Chondrocyte (in vitro differentiated cells): ENCODE measurements at places on chromosomes 7 and 10. TPM values are rescaled to one million over a fixed set of nuclear protein-coding genes. Genes with fewer than 3 reads are reported as not detected.

INHBA gene
- 581 to 610 TPM (median 601 TPM) in 3 replicates for total RNA-seq

PSMG3 gene
- 29.9 to 31.9 TPM (median 31.7 TPM) in 3 replicates for total RNA-seq

BUD23 gene
- total RNA-seq = 39.2 to 43.4 TPM (median 42.6 TPM) in 3 replicates

MYOF gene
- 291 to 526 TPM (median 524 TPM) in 3 replicates for total RNA-seq

DNA sequence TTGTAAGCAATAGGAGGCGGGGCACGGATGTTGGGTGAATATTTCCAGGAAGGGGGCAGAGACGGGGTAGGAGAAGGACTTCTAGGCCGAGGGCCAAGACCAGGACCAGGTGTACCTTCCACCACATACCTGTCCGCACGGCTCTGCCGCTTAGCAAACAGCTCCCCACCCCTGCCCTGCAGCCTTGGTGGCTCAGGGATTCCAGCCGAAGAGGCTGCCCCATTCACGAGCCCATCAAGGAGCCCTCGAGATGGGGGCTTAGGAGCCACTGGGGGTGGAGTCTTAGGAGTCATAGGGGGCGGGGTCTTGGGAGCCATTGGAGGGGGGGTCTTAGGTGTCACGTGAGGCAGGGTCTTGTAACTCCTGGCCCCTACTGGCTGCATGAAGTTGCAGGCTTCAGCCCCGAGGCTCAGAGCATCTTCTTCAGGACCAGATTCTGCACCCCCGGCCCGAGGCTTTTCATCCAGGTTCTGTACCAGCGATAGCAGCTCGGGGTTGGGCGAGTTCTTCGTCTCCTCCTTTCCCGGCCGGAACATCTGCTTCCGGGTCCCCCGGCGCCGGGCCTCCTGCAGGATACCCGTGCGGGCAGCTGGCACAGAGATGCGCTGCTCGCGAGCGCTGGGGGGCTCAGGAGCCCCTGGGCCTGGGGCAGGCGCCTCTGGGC lies 6.1 kb upstream of the MYOZ1 start:
- no peak overlapping the region for H3K27ac ChIP-seq
- peak overlapping the region; percentile 73 for H3K4me3 ChIP-seq
- no peaks in the 10 kb centered on the region for H3K36me3 ChIP-seq
- H3K27me3 ChIP-seq = no peaks in the 10 kb centered on the region
- H3K4me1 ChIP-seq = peaks cover 28% of the 10 kb centered on the region

DNA sequence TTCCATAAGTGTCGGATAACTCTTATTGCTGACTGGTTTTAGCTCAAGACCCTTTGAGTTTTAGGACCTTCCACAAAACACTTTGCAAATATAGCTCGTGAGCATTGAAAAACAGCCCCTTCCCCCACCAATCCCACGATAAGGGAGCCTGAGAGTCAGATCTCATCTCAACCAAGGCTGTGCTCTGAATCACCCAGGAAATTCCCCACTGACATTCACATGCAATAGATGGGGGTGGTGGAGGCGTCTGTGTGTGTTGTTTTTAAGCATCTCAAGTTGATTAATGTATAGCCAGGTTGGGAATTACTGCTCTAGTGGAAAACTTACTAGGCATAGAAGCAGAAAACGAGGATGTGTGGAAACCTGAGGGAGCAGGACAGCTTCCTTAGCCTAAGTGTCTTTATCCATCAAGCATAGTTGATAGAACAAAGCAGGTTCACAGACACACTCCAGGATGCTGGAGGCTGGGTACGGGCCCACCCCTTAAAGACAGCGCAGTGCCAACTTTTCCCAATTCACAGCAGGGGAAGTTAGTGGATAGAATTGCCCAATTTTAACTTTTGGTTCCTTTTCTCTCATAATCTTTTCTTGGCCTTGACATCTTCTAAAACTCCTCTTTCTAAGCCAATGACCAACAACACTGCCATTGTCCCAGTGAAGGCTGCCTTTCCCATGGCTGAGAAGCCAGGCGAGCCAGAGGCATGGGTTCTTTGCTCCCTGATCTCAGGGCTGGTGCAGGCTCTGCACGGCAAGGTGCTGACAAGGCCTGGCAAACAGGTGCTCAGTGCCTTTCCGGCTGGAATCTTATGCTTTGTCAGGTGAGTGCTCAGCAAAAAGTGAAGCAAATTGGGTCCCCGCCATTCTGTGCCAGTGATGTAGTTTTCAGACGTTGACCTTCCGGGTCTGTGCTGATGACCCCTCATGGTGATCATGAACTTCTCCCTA lies 98.5 kb upstream of the INSIG1 start:
- peaks cover 2% of the 10 kb centered on the region for H3K36me3 ChIP-seq
- no peak overlapping the region for H3K27ac ChIP-seq
- H3K27me3 ChIP-seq = no peaks in the 10 kb centered on the region
- no peak overlapping the region for H3K4me3 ChIP-seq
- DNase-seq = no peak

GRCh38 chr10:66058594-66058993 lies 867.2 kb upstream of the LRRTM3 start:
- peaks cover 6% of the 10 kb centered on the region for H3K27me3 ChIP-seq
- no peaks in the 10 kb centered on the region for H3K4me1 ChIP-seq
- H3K27ac ChIP-seq = no peak overlapping the region
- no peaks in the 10 kb centered on the region for H3K36me3 ChIP-seq

DNA sequence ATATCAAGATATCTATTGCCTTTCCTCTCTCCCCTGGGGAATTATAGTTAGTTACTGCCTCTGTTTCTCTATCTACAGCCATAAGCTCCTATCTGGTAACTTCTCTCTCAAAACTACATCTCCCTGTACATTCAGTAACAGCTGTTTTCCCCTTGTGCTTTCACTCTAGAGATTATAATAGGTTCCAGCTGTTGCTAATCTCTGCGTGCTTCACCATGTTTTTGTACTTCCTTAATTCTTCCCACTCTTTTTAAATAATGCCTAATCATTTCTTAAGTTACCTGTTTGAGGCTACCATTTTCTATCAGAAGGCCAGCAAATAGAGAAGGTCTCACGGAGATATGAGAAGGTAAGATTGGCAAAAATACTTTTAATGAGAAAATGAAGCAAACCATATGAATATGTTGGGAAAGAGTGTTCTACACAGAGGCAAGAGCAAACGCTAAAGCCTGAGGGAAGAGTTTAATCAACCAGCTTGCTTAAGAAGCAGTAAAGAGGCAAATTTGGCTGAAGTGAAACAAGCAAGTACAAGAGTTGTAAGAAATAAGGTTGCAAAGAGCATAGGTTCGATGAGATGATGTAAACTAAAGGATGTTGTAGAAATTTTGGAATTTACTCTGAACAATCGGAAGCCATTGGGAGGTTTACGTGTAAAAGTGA lies 101.9 kb upstream of the HGF start:
- no peak for DNase-seq
- H3K4me3 ChIP-seq = no peak overlapping the region
- no peaks in the 10 kb centered on the region for H3K27me3 ChIP-seq
- no peaks in the 10 kb centered on the region for H3K36me3 ChIP-seq

DNA sequence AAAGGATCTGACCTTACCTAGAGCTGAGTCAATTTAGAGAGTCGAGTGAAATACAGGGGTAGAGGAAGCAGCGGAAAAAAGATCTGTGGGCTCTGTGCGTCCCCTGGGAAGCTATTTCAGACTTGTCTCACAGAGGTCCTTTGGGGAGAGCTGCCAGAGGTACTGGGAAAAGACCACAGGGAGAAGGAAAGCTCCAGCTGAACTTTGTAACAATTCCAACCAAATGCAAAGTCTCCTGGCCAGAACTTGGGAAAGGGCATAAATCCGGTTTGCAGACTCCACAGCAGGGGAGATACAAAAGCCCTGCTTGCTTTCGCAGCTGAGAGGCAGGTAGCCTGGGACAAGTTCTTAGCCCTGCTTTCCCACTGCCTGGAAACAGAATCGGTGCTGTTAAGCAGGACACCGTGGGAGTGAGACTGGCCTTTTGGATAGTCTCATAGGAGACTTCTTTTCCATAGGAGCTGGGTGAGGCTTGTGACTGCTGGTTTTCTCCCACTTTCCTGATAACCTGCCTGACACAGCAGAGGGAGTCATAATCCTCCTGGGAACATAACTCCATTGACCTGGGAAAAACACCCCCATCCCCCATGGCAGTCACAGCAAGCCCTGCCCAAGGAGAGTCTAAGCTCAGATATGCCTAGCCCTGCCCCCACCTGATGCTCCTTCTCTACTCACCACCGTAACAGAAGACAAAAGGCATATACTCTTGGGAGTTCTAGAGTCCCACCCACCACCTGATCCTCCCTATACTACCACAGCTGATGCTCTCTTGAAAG lies 926.2 kb downstream of the KCNMA1 start:
- no peak for DNase-seq
- peaks cover 8% of the 10 kb centered on the region for H3K36me3 ChIP-seq
- peaks cover 4% of the 10 kb centered on the region for H3K27me3 ChIP-seq
- no peak overlapping the region for H3K4me3 ChIP-seq

DNA sequence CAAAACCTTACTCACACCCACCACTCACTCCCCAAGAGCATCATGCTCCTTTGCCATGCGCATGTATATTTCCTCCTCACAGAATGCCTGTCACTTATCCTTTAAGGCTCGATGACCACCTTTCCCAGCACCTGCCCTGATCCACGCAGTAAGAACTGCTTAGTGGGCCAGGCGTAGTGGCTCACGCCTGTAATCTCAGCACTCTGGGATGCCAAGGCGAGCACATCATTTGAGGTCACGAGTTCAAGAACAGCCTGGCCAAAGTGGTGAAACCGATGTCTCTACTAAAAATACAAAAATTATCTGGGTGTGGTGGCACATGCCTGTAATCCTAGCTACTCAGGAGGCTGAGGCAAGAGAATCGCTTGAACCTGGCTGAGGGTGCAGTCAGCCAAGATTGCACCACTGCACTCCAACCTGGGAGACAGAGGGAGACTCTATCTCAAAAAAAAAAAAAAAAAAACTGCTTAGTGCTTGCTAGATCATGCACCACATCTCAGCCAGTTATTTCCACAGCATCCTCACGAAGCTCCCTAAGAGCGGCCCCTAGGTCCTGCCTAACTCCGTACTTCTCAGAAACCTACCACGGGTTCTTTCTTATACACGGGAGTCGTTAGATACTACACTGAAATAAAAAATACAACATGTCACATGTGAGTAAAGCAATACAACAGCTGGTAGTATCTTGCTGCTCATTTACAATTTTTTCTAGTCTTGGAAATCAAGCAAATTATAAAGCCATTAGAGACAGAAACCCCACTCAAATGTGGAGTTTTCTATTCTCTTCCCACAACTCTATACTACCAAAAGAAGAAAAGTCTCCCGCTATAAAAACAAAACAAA lies 37.2 kb downstream of the CYTH3 start:
- H3K36me3 ChIP-seq = peaks cover 2% of the 10 kb centered on the region
- no peak overlapping the region for H3K27ac ChIP-seq
- H3K4me1 ChIP-seq = peaks cover 67% of the 10 kb centered on the region
- H3K4me3 ChIP-seq = no peak overlapping the region

DNA sequence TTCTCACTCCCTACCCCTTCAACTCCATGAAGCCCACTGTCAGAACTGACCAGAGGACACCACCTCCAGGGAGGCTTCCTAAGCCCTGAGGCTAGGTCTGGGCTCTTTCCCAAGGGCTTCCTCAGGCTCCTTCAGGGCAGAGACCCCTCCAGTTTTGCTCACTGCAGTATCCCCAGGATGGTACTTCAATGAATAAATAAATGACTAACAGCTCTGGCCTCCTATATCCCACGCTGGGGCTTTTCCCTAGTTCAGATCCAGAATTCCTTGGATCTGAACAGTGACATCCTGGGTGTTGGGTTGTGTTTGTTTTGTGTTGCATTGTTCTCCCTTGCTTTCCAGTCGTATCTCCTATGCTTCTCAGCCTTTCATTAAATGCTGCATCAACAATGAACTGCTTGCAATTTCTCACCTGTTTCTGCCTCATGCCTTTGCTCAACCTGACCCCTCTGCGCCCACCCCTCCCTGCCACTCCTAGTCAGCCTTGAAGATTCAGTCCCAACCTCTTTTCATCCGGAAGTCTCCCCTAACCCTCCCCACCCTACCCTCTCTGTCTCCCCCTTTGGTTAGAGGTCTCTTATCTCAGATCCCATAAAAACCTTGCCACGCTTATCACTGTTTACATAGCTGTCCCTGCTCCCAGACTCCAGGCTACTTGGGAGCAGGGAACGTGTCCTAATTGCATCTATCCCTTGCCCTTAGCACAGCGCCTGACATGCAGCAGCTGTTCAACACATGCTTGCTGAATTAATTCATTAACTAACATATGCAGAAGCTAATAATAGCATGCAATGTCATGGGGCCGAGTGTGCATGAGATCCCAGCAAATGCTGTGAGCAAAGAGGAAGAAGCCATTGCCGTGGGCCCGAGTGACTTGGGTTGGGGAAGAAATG lies 41.7 kb downstream of the PPP1R3C start:
- H3K4me3 ChIP-seq = peak overlapping the region; percentile 14
- H3K4me1 ChIP-seq = peaks cover 81% of the 10 kb centered on the region
- no peaks in the 10 kb centered on the region for H3K27me3 ChIP-seq
- no peaks in the 10 kb centered on the region for H3K36me3 ChIP-seq
- peak overlapping the region; percentile 100 for H3K27ac ChIP-seq

- no peaks in the 10 kb centered on the region for H3K27me3 ChIP-seq
- H3K36me3 ChIP-seq = no peaks in the 10 kb centered on the region
- no peak overlapping the region for H3K27ac ChIP-seq
- no peaks in the 10 kb centered on the region for H3K4me1 ChIP-seq
- H3K4me3 ChIP-seq = no peak overlapping the region
- DNase-seq = no peak
These were observed 211.6 kb upstream of the SP8 start for GRCh38 chr7:20998309-20998708.

- H3K27me3 ChIP-seq = peaks cover 2% of the 10 kb centered on the region
- H3K4me3 ChIP-seq = no peak overlapping the region
- H3K4me1 ChIP-seq = peaks cover 11% of the 10 kb centered on the region
- H3K36me3 ChIP-seq = no peaks in the 10 kb centered on the region
- no peak for DNase-seq
- no peak overlapping the region for H3K27ac ChIP-seq
These were observed 124.8 kb upstream of the LSM8 start for GRCh38 chr7:118059209-118059608.

DNA sequence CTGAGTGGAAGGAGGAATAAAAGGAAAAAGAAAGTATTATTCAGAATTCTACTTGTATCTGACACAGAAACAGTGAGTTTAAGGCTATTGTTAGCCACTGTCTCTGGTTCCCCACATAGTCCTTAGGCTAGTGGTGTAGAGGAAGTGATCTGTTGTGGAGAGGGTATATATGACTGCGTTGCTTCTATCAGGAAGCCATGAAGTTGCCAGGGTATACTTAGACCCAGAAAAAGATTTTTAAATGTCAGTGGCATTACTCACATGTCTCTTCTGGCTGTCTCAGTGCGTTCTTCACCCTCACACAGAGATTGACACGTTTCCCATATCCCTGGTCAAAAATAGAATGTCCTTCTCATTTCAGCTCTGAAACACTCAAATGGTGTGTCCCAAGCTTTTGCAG lies 72.7 kb downstream of the SEM1 start:
- H3K4me3 ChIP-seq = no peak overlapping the region
- H3K27ac ChIP-seq = no peak overlapping the region
- H3K4me1 ChIP-seq = peaks cover 16% of the 10 kb centered on the region

- H3K27me3 ChIP-seq = no peaks in the 10 kb centered on the region
- DNase-seq = no peak
- peaks cover 69% of the 10 kb centered on the region for H3K4me1 ChIP-seq
- H3K27ac ChIP-seq = peak overlapping the region; percentile 96
- peak overlapping the region; percentile 95 for H3K4me3 ChIP-seq
These were observed 796 bp downstream of the CDK14 start for GRCh38 chr7:90596671-90597562.

DNA sequence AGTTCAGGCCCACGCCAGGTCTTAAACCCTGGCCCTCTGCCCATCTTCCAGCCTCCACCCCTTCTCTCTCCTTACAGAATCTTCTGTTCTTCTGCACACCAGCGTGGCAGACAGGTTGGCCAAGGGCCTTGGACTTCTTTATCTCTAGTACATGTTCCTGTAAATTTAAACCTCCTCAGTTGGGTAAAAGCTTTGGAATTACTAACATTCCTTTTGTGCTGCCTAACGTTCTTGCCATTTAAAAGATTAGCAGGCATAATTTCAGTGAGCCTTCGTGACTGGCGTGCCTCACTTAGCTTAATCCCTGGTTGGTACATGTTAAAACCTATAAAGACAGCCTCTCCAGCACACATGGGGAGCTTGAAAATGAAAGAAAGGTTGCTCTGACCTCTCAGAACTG lies 192.2 kb downstream of the CUX1 start:
- H3K4me1 ChIP-seq = peaks cover 49% of the 10 kb centered on the region
- no peak overlapping the region for H3K4me3 ChIP-seq
- H3K27ac ChIP-seq = peak overlapping the region; percentile 87
